NCI-H1930 (cell line): ENCODE measurements at places on chromosomes 6 and 20.

GRCh38 chr6:163526346-163526745, 111.8 kb downstream of the QKI start:
- no peak for DNase-seq

- DNase-seq = no peak
Observed at GRCh38 chr6:54057058-54057457, 54.2 kb upstream of the MLIP start.

DNA sequence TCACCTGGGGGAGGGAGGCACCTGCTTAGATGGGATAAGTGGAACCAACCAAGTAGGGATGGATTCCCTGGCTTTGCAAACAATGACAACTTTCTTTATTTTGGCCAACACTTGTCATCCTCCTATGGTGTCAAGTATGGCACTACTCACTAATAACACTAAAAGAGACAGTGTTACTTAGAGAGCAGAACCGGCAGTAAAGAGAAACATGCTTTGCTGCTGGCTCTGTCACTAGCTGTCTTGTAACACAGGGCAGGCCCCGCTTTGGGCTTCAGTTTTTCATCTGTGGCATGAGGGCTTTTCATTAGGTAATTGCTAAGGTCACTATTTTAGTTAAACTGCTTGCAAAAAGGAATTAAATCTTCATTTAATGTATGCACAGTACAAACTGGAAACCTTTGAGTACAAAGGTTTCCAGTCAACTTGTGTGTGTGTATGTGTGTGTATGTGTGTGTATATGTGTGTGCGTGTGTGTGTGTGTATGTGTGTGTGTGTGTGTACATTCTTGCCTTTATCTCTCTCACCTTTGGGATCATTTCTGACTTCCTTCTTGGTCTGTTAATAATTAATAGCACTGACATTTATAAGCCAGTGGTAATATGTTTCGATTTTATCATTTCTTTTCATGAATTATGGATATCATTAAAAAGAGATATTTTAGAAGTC, 64.7 kb downstream of the BTBD3 start:
- DNase-seq = no peak

- DNase-seq = no peak
Observed at GRCh38 chr20:41497186-41497895, 120.8 kb downstream of the CHD6 start.

DNA sequence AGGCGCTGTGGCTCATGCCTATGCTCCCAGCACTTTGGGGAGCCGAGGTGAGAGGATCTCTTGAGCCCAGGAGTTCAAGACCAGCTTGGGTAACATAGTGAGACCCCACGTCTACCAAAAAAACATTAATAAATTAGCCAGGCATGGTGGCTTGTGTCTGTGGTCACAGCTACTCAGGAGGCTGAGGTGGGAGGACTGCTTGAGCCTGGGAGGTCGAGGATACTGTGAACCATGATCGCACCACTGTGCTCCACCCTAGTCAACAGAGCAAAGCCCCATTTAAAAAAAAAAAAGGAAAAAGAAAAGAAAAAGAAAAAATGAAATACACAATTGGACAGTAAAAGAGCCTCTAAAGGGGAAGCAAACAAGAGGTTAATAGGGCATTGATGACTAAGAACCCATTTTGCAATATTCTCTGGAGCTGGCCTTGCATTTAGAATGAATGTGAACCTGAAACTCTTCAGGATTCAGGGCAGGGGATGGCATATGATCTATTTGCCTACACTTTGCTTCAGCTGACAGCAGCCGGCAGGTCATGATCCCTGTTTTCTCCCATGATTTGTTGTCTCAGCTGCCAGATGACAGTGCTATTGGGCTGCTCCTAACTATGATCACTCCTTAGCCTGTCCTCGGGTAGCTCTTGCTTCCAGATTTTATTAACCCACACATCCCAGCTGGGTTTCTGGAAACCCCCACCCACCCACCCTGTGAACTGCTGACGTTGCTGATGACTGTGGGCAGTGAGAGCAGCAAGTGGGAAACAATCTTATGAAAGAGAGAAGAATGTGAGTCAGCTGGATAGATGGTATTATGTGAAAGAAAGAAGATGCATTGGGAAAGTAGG, 83.8 kb upstream of the ELOVL5 start:
- peak; percentile 17 for DNase-seq

DNA sequence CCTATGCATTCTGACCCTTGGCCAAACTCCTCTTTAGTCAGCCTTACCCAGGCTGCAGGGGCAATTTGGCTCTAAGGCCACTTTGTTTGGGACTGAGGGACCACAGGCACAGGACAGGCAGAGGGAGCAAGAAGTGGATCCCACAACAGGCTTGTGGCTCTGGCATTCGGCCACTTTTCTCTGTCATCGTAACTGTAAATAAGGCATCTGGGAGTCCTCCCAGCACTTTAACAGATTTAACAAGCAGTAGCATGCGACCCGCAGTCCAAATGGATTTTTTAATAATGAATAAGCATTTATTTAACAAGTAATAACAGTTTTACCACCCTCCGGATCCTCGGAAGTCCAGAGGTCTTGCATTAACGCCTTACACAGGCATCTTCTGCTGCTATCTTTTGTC, 16.1 kb upstream of the CDH22 start:
- no peak for DNase-seq
